ENCODE measurements at places on chromosomes 6 and 20. TPM values are rescaled to one million over a fixed set of nuclear protein-coding genes. Genes with fewer than 3 reads are reported as not detected.

DNA sequence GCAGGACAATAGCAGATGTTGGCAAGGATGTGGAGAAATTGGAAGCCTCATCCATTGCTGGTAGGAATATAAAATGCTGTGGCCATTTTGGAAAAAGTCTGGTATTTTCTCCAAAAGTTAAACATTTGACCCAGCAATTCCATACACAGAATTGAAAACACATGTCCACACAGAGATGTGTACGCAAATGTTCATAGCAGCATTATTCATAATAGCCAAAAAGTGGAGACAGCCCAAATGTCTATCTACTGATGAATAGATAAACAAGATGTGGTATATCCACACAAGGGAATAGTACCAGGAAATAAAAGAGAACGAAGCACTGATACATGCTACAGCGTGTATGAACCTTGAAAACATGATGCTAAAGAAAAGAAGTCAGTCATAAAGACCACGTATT, 40.5 kb downstream of the CFAP61 start:
- DNase-seq: no peak
- H3K27me3 ChIP-seq: no peaks in the 10 kb centered on the region
- H3K36me3 ChIP-seq: no peaks in the 10 kb centered on the region
- no peak overlapping the region for H3K27ac ChIP-seq
- H3K4me3 ChIP-seq: no peak overlapping the region

DNA sequence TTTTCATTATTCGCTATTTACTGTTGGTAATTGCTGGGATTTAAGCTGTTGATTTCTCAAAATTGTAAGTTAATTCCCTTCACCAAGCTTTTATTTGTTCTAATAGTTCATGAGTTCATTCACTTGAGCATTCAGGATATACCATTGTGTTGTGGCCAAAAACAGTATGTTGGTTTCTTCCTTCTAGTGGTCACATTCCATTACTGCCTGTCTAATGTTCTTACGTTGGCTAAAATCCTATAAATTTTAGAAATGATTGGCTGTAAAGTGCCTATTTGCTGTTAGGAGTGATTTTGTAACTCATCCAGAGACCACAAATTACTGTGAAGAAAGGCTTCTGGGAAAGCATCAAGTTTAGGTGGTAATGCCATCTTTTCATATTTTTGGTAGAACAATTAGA, 76.3 kb downstream of the FARS2 start:
- H3K4me1 ChIP-seq: no peaks in the 10 kb centered on the region
- peak; percentile 19 for DNase-seq
- H3K4me3 ChIP-seq: no peak overlapping the region
- no peaks in the 10 kb centered on the region for H3K27me3 ChIP-seq

The PNPLA1 gene
- total RNA-seq: not detected

The GFRAL gene
- total RNA-seq: not detected

- DNase-seq: peak; percentile 70
- peaks cover 18% of the 10 kb centered on the region for H3K4me1 ChIP-seq
- no peaks in the 10 kb centered on the region for H3K36me3 ChIP-seq
- H3K27me3 ChIP-seq: peaks cover 56% of the 10 kb centered on the region
- H3K4me3 ChIP-seq: no peak overlapping the region
Observed at GRCh38 chr6:37538107-37538506, 38.4 kb upstream of the CCDC167 start.

- H3K4me3 ChIP-seq: no peak overlapping the region
- no peak for DNase-seq
Observed at GRCh38 chr20:15345287-15345686, 1007.9 kb upstream of the FLRT3 start.

DNA sequence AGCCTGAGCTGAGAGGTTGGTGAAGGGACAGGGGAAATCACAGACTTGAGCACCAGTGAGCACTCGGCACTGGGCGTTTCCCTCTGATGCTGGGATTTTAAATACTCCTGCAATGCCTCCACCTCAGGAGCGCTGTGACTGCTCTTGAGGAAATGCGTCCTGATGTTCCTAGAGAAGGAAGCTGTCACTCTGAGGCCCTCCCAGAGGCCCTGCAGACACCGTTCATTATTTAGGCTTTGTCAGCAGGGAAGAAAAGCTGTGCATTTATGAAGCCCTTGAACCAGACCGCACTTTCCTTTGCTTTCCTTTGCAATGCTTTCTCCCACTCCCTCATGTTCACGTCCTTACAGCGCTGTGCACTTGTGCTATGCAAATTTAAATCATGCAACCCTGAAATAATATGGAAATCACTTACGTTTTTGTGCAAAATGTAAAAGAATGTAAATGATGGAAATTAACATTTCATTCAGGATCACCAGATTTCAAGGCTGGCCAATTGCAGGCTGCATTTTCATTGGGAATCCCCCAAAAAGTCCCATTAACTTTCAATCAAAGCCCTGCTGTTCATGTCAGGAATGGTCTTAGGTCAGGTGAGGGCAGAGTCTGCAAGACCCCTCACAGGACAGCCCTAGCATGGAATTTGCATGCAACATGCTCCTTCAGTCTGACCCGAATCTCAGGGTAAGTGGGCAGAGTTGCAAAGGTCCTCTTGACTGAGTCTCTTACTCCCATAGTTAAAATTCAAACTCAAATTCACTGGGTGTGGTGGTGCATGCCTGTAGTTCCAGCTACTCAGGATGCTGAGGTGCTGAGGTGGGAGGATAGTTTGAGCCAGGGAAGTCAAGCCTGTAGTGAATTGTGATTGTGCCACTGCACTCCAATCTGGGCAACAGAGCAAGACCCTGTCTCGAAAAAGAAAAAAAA, 45.8 kb upstream of the SYNDIG1 start:
- DNase-seq: peak; percentile 31
- H3K4me3 ChIP-seq: peak overlapping the region; percentile 23
- no peaks in the 10 kb centered on the region for H3K36me3 ChIP-seq
- H3K27ac ChIP-seq: peak overlapping the region; percentile 3
- H3K4me1 ChIP-seq: peaks cover 41% of the 10 kb centered on the region

- no peaks in the 10 kb centered on the region for H3K36me3 ChIP-seq
- H3K27ac ChIP-seq: no peak overlapping the region
- no peaks in the 10 kb centered on the region for H3K4me1 ChIP-seq
- no peak overlapping the region for H3K4me3 ChIP-seq
Observed at GRCh38 chr6:169520104-169520503, 181.7 kb downstream of the WDR27 start.

The TAB2 gene
- total RNA-seq: 59.2 TPM

- no peaks in the 10 kb centered on the region for H3K27me3 ChIP-seq
- H3K4me1 ChIP-seq: no peaks in the 10 kb centered on the region
- no peak overlapping the region for H3K4me3 ChIP-seq
- no peak for DNase-seq
Observed at GRCh38 chr6:137237413-137238170, 18.4 kb upstream of the IFNGR1 start.

All from GM23338 (cell line).